ENCODE measurements at places on chromosomes 3 and 15.

DNA sequence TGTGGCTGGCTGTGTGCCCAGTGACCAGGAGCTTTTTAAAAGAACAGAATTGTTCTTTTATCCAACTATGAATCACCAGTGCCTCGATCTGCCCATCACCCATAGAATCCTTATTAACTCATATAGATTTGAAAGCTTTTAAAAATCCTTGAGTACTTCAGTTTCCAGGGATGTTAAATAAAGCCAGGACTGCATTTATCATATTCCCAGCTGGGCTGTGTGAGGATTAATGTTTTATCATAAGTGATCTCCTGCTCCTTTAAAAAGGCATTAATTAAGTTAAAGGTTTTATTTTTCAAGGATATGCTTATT lies 234.0 kb downstream of the MYRIP start:
- no peak for DNase-seq

DNA sequence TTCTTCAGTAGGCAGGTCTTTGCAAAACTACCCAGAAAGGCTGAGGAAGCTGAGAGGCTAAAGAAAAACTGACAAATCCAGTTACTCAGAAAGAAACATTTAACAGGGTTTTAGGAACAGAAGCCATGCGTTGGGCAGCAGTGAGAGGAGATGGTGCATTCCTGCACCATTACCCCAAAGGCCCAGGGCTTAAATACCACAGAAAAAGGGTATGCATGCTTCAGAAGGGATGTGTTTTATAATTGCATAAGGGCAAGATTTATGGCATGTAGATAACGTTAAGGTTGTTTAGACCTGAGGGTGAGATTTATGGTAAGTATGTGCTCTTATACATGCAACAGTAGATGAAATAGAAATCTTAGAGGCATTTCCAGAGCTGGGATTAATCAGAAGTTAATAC lies 10.0 kb downstream of the C3orf52 start:
- no peak for DNase-seq

DNA sequence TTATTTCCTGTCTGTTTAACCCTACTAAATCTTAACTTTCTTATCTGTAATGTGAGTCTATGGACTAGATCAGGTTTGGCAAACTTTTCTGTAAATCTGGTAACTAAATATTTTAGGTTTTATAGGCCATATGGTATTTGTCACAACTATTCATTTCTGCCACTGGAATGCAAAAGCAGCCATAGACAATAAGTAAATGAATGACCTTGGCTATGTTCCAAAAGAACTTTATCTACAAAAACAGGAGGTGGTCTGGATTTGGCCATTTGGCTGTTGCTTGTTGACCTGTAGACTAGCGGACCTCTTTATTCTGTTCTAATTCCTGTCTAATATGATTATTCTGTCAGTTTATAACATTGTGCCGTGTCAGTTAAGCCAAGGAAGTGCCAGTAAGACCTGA lies 314.2 kb downstream of the LPP start:
- no peak for DNase-seq

GRCh38 chr3:27307566-27307965 lies 61.6 kb downstream of the NEK10 start:
- no peak for DNase-seq

DNA sequence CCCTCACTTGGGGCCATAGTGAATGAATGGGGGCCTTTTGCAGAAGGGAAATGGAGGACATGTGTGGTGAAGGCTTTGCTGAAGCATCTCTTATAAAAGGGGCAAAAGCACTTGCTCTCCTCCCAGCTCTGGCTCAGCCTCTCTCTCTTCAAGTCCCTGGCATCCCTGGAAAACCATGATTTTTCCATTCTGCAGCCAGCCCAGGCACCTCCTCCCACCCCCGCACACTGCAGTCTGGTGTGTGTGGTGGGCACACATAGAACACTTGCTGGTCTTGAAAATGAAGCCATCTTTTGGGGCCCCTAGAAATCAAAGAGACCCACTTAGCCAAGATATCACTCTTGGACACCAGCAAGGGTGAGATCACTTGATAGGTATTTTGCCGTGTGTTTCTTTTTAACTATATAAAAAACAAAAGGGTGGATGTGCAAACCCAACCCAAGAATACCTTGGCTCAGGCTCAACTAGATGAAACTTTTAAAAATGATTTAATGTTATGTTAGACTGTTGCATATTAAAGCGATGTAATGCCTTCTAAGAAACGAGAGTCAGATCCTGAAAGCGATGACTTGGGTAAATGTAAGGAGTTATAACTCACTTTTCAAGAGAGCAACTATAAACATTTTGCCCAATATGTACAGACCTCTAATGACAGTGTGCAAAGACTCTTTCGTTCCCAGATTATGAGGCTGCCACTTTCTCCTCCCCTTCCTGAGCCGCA lies 16.4 kb upstream of the ALDH1A3 start:
- no peak for DNase-seq

DNA sequence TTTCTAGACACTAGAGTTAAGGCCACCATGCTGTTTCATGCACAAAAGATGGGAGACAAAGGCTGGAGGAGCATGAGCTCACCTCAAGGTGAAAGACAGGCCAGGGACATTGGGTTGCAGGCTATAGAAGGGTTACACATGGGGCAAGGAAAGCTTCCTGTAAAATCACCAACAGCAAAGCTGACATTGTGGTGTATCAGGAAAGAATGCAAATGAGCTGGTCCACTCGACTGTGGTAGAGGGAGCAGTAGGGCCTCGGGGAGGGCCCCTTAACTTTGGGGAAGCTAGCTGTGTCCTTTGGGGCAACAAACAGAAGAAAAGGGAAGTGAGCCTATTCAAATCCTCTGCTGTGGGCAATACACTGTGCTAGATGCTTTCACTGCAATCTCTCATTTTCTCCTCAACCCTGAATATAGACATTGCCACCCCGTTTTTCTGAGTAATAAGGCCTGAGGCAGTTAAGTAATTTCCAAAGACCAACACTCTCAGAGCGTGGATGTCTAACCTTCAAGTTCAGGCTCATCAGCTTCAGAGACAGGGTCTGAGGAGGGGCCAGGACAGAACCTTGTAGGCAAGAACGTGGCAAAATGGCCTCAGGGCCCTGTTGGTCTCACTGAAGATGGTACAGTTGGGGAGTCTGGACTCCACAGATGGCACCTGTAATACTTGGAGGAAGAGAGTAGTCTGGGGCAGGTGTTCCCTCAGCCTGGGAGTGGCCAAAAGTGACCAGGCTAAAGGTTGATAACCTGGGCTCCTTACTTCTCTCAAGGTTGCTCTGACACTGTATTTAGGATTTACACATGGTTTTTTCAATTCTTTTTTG lies 24.1 kb downstream of the CX3CR1 start:
- DNase-seq = no peak

DNA sequence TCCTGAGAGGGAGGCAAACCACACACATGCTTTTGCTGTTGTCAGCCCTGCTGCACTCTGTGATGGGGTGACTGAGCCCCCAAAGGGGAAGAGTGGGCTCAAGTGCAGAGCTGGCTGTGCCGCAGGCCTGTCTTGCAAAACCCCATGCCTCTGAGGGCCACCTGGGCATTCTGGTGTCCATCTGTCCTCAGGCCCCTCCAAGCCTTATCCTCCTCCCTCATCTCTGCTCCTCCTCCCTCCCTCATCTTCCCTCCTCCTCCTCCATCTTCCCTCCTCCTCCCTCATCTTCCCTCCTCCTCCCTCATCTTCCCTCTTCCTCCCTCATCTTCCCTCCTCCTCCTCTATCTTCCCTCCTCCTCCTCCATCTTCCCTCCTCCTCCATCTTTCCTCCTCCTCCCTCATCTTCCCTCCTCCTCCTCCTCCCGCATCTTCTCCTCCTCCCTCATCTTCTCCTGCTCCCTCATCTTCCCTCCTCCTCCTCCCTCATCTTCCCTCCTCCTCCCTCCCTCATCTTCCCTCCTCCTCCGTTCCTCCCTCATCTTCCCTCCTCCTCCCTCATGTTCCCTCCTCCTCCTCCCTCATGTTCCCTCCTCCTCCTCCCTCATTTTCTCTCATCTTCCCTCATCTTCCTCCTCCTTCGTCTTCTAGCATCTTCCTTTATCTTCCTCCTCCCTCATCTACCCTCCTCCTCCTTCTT lies 40.6 kb downstream of the CHDH start:
- no peak for DNase-seq

DNA sequence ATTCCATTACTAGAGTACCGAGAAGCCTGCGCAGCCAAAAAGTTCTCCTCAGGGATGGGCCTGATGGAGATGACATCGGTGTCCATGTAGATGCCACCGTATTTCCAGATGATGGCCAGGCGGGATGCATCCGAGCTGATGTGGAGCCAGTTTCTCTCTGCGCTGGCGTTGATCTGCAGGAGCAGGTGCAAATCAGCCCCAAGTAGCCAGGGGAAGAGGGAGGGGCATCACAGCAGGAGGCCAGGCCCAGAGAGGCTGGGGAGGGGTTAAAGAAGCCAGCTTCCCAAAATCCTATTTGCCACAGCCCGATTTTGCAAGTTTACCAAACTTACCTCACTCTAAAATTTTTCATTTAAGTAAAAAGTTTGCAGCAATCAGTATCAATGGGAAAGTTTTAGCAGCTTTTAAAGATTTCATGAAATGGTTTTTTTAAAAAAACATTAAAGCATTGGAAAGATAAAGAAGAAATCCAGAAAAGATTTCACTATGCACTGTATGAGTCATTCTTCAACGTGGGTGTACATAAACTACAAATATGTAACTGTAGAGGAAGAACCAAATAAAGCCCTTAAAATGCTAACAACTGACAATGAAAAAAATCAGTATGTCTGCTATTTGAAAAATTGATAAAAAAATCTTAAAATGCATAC lies 7.4 kb downstream of the A4GNT start:
- DNase-seq = no peak

DNA sequence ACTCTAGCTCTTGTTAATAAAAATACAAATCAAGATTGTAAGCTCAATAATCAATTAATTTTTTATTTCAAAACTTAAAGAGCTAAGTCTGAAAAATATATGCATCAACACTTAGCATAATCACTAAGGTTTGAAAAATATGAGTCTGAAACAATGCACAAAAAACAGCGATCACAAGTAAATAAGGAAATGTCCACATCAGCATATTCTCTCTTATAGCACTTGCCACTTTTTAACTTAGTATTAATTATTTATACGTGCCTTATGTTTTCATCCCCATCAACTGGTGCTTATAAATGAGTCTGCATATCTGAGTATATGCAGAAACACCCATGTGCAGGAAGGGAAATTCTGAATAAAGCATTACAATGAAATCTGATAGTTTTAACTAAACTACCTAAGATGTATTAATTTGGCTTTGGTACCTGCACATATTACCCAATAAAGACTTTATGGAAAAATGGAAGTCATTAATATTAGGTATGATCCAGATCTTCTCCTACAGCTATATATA lies 28.3 kb downstream of the AQR start:
- DNase-seq = no peak

DNA sequence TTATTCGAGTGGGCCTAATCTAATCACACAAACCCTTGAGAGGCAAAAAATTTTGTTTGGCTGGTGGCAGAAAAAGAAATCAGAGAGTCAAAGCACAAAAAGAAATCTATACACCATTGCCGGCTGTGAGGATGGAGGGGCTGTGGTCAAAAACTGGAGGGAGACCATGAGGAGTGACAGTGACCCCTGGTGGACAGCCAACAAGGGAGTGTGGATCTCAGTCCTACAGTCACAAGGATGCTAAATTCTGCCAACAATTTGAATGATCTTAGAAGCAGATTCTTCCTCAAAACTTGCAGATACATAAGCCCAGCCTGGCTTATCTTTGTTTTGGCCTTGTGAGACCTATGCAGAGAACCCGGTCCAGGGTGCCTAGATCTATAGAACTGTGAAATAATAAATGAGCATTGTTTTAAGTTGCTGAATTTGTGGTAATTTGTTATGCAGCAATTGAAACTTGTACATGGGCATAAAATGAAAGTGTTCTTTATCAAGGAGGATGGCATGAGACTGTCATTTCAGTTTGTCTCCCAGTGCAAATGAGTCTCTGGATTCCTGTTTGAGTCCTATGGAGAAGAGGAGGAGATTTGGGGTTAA lies 103.0 kb upstream of the ARHGEF26 start:
- no peak for DNase-seq

DNA sequence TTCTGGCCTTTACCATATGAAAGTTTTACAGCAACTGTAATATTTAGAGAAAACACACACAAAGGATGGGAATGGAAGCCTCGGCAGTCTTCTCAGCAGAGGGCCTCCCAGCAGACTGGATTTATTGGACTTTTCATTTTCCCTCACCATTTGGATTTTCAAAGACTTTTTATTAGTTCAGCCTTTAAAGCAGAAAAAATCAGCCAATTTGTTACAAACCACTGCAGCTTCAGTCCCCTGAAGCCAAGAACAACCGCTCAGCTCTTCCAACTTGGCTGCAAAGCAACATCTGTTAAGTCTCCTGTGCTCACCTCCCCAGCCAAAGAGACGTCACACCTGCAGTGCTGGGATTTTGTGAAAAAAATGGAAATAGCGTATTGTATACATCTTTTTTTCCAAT lies 120.8 kb downstream of the GMPS start:
- DNase-seq = no peak

- no peak for DNase-seq
These were observed 26.3 kb downstream of the ZDHHC19 start for GRCh38 chr3:196184881-196185280.

DNA sequence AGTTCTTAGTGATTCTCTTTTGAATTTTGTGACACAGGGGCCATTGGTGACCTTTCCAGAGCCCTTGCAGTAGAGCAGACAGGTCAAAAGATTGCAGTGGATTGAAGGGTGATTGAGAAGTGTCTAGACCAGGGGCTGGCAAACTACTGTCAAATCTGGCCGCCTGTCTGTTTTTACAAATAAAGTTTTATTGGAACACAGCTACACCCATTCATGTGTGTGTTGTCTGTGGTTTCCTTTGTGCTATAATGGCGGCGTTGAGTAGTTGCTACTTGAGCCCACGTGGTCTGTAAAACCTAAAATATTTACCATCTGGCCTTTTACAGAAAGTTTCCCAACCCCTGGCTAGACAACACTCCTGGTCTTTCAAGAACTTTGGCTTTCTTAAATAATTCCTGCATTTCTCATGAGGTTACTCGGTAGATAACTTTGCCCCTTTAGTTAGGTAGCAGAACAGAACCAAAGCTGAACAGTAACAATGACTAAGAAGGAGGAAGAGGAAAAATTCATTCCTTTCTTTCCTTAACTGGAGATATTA lies 265.1 kb upstream of the NR2E3 start:
- DNase-seq = no peak

DNA sequence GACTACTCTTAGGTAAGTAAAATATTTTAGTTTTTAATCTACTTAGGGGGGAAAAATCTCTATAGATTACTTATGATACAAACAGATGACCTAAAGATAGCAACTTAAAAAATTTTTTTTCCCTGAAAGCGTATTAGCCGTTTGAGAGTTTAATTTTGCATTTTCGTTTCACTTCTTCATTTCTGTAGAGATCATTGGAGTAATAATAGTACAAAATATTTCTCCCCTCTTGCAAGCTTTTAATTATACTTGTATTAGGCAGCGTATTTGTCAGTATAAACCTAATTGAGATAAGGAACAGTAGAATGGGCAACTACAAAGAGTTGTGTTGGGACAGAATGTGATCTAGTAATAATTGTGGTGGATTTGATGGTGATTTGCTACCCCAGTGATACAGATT lies 10.3 kb downstream of the SKIL start:
- DNase-seq = no peak

GRCh38 chr15:72599855-72600464 lies 54.5 kb upstream of the GOLGA6B start:
- peak; percentile 48 for DNase-seq

- DNase-seq = no peak
These were observed 98.7 kb downstream of the VPS8 start for GRCh38 chr3:184910664-184911063.
